ENCODE measurements at places on chromosomes 4 and X. TPM values are rescaled to one million over a fixed set of nuclear protein-coding genes. Genes with fewer than 3 reads are reported as not detected.
A peak's percentile ranks its signal among the peaks of the same experiment; 100 is the strongest.

Gene PAGE5
- total RNA-seq, result not detected

- DNase-seq, result no peak
These were observed 17.3 kb upstream of the TMEM185A start for GRCh38 chrX:149648932-149649331.

- no peak for DNase-seq
These were observed 69.6 kb upstream of the CXorf66 start for GRCh38 chrX:140034916-140035315.

- no peak for DNase-seq
These were observed 53.7 kb upstream of the NFKB1 start for GRCh38 chr4:102447413-102447812.

Gene SERPINA7
- not detected for total RNA-seq

Gene GPR34
- total RNA-seq, result not detected

- peak; percentile 39 for DNase-seq
These were observed 782.5 kb upstream of the INTU start for GRCh38 chr4:126850286-126850685.

Gene TDO2
- total RNA-seq, result not detected

- no peak for DNase-seq
These were observed 188.4 kb downstream of the PDGFRA start for GRCh38 chr4:54417476-54417875.

Gene MAGEB4
- total RNA-seq, result not detected

GRCh38 chr4:71404049-71404448 lies 65.2 kb downstream of the SLC4A4 start:
- DNase-seq, result no peak

Gene EDA
- total RNA-seq, result 2.5 TPM

- DNase-seq, result no peak
These were observed 72.5 kb downstream of the LRBA start for GRCh38 chr4:150942539-150942938.

DNA sequence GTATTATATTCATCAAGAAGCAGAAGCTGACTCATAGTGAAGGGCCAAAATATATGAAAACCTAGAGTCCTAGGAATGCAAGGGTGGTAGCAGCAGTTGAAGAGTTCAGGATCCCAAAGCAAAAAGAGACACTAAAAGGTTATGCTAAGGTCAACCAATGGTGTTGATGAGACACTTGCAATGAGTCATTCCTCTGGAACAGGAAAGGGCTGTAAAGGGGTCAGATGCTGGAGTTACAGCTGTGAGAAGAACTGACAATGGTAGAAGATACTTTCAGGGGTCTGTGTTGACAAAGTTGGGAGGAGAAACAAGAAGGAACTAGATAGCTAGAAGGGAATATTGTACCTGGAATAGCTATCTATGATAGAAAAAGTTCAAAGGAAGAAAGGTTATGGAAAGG lies 47.5 kb downstream of the ZGRF1 start:
- DNase-seq, result no peak

DNA sequence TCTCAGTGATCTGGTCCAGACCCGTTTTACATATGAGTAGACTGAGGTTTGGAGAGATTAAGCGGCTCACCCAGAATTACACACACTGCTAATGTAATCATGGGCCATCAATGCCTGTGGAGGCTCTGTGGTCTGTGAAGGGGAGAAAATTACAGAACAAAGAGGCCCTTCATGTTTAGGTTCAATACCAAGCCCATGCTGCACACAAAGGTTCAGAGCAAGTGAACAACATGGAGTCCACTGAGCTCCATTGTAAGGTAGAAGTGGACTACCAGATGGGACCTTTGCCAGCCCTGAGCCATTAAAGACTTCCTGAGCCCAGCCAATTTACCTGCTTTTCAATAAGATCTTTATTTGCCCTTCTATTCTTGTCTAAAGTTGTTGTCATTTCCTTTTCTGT lies 109.8 kb downstream of the LUZP4 start:
- no peak for DNase-seq

Gene BLTP1
- 55.4 TPM for total RNA-seq

- DNase-seq, result no peak
These were observed 11.8 kb downstream of the HTN1 start for GRCh38 chr4:70062000-70062399.

Gene TTC29
- total RNA-seq, result not detected

DNA sequence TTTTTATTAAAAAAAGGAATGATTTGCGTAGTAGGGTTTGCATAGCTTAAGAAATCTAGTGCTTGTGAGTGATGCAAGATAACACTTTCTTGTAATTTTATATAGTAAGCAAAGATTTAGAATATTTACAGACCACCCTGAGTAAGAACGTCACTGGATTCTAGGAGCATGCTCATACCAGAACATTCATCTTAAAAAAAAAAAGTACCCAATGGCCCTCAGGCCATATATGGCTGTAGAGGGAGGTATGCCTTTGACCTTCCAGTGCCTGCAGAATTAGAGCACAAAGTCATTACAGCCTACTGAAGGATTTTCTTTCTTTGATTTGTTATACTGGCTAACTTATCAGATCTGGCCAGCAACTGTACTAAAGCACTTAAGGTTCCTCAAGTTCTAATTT lies 236.3 kb upstream of the GYPA start:
- no peak for DNase-seq

- no peak for DNase-seq
These were observed 6.3 kb downstream of the TKTL2 start for GRCh38 chr4:163467082-163467770.

DNA sequence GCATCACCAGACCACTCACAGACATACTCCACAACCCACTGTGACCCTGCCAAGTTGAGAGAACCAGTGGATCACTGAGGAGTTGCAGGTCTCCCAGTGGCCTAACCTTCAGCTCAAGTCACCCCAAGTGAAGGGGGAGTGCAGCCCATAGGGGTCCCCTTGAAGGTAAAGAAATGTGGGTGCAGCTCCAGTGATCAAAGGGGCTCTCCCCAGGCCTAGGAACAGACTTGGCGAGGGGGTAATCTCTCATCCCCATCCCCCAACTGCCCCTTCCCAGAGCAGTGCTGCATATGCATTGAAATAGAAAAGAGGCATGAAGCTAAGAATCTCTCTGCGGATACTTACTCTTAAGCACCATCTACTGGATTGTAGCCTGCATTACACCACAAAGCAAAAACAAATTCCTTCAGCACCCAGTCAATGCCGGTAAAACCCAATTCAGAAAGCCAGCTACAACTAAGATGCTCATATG lies 27.0 kb downstream of the MAGEE1 start:
- no peak for DNase-seq

GRCh38 chr4:107094332-107094731 lies 58.2 kb upstream of the DKK2 start:
- DNase-seq, result peak; percentile 5

DNA sequence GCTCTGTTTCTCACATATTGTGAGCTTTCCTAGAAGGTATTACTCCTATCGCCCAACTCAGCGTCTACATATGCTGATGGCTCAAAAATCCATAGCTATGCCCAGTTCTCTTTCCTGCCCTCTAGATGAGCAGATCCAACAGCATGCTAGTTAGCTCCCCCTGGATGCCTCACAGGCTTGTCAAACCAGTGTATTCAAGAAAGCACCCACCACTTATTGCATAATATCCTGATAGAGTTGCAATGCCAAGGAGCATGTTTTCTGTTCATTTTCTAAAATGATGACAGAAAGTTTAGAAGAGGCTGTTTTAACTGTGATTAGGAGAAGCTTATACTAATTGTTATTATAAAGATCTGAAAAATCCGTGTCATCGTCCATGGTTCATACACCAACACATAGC lies 1.9 kb upstream of the PACRGL start:
- no peak for DNase-seq

Measured in pulmonary artery endothelial cell (primary cell).